ENCODE measurements at places on chromosomes 1 and 21.

DNA sequence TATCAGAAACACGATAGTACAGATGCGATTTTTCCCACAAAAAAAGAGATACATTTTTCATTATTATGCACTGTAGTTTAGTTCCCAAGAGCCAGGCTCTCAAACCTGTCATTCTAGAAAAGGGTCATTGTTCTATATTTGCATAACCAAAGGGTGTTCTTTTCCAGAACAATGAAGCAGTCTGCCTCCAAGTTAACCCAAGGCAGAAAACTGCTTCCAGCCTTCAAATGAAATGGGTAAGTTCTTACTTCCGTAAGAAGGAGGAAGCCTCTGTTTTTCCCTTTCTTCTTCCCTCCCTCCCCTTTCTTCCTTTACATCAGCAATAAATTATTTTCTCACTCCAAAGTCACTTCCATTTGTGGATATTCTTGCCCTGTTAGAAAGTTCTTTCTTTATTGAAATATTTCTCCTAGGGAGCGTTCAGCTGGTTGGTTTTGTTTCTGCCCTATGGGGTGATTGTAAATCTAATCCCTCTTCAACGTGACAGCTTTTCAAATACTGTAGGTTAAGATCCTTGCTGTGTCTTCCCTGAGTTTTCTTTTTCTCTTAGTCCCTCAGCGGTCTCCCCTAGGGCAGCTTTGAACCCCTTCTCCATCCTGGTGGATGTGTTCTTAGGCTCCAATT lies 77.3 kb upstream of the PTGFRN start:
- DNase-seq, result no peak
- H3K4me1 ChIP-seq, result peaks cover 14% of the 10 kb centered on the region
- H3K36me3 ChIP-seq, result no peaks in the 10 kb centered on the region
- H3K4me3 ChIP-seq, result no peak overlapping the region
- no peaks in the 10 kb centered on the region for H3K27me3 ChIP-seq
- H3K27ac ChIP-seq, result no peak overlapping the region

DNA sequence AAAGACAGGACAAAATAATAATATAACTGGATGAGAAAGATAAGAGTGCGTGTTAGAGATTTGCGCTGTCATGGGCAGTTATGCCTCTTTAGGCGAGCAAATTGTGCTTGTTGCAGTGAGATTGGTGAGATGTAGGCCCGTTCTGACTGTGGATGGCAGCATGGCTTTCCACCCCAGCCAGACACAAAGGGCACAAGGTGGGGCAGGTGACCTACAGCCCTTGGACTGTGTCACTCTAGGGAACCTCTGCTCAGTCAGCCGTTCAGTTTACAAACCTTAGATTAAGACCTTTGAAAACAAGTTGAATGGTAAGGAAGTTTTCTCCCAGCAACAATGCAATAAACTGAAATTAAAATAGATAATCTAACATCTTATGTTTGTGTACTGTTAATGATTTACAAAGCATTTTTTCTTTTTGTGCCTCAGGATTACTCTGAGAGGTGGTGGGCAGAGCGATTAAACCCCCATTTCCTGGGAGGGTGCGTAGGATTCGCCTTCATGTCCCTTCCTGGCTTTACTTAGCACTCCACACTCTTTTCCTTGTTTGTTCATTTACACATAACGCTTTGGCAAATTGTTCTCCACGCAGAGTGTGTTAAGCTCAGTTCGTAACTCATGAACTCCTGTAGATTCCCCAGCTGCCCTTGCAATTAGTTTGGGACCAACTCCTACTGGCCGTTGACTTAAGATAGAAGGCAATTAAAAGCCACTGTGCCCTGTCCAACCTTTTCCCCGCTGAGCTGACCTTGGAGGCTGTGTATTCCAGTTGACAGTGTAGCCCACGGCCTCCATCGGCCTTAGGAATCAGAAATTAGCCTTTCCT lies 58.1 kb upstream of the IGSF5 start:
- no peak overlapping the region for H3K4me3 ChIP-seq
- no peaks in the 10 kb centered on the region for H3K36me3 ChIP-seq
- no peak overlapping the region for H3K27ac ChIP-seq
- no peak for DNase-seq

- no peak for DNase-seq
- no peaks in the 10 kb centered on the region for H3K4me1 ChIP-seq
- H3K27me3 ChIP-seq, result no peaks in the 10 kb centered on the region
- H3K4me3 ChIP-seq, result no peak overlapping the region
These were observed 25.5 kb downstream of the CDC14A start for GRCh38 chr1:100377590-100378361.

GRCh38 chr1:86992861-86993260 lies 78.4 kb downstream of the HS2ST1 start:
- DNase-seq, result no peak
- no peaks in the 10 kb centered on the region for H3K27me3 ChIP-seq
- H3K36me3 ChIP-seq, result no peaks in the 10 kb centered on the region
- no peaks in the 10 kb centered on the region for H3K4me1 ChIP-seq
- H3K4me3 ChIP-seq, result no peak overlapping the region
- H3K27ac ChIP-seq, result no peak overlapping the region

DNA sequence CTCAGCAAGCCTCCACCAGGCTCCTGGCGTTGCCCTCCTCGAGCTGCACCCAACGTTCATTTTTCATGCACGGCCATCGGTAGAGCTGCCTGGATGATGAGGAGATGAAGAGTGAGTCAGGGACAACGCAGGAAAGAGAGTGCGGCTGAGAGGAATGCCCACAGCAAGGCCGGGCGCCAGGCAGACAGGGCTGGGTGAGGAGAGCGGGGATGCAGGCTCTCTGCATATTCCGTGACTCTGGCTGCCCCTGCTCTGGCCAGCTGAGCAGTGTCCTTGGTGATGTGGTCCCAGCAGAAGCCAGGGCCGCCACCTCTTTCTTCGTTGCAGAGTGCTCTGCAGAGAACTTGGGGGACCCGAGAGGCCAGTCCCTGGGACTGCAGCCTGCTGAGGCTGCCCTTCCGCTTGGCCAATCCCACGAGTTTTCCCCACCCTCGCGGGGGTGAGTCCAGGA lies 10.8 kb downstream of the UMODL1 start:
- no peaks in the 10 kb centered on the region for H3K36me3 ChIP-seq
- no peak for DNase-seq
- no peak overlapping the region for H3K27ac ChIP-seq
- no peaks in the 10 kb centered on the region for H3K27me3 ChIP-seq
- no peak overlapping the region for H3K4me3 ChIP-seq
- peaks cover 9% of the 10 kb centered on the region for H3K4me1 ChIP-seq

- H3K27ac ChIP-seq, result no peak overlapping the region
- no peak for DNase-seq
- H3K36me3 ChIP-seq, result no peaks in the 10 kb centered on the region
- H3K4me1 ChIP-seq, result no peaks in the 10 kb centered on the region
- H3K27me3 ChIP-seq, result no peaks in the 10 kb centered on the region
- H3K4me3 ChIP-seq, result no peak overlapping the region
These were observed 50.2 kb upstream of the VTCN1 start for GRCh38 chr1:117260761-117261423.

GRCh38 chr21:42476388-42477331 lies 19.4 kb downstream of the RSPH1 start:
- no peak overlapping the region for H3K27ac ChIP-seq
- H3K4me1 ChIP-seq, result no peaks in the 10 kb centered on the region
- no peak overlapping the region for H3K4me3 ChIP-seq
- DNase-seq, result no peak
- no peaks in the 10 kb centered on the region for H3K36me3 ChIP-seq
- H3K27me3 ChIP-seq, result peaks cover 2% of the 10 kb centered on the region

DNA sequence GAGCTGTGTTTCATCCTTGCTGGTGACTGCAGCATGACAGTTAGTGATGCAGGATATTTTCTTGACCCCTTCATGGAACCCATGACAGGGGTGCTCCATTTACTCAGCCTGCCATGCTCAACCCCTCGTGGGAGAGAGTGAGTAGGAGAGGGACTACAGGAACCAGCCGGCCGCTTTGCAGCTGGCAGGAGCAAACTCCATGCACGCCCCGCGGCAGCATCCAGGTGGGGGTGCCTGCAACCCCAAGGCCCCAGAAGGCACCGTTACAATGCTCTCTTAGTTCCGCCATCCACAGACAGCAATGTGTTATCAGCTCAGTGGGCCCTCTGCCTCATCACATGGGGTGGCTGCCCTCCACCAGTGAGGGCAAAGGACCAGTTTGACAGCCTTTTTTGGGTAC lies 135.1 kb downstream of the SLC35F3 start:
- no peak for DNase-seq
- H3K27ac ChIP-seq, result no peak overlapping the region
- H3K4me1 ChIP-seq, result no peaks in the 10 kb centered on the region
- no peaks in the 10 kb centered on the region for H3K27me3 ChIP-seq
- no peaks in the 10 kb centered on the region for H3K36me3 ChIP-seq
- no peak overlapping the region for H3K4me3 ChIP-seq

GRCh38 chr1:23720256-23720995 lies 22.8 kb upstream of the ELOA start:
- H3K4me1 ChIP-seq, result peaks cover 1% of the 10 kb centered on the region
- no peaks in the 10 kb centered on the region for H3K36me3 ChIP-seq
- no peaks in the 10 kb centered on the region for H3K27me3 ChIP-seq
- no peak overlapping the region for H3K4me3 ChIP-seq

DNA sequence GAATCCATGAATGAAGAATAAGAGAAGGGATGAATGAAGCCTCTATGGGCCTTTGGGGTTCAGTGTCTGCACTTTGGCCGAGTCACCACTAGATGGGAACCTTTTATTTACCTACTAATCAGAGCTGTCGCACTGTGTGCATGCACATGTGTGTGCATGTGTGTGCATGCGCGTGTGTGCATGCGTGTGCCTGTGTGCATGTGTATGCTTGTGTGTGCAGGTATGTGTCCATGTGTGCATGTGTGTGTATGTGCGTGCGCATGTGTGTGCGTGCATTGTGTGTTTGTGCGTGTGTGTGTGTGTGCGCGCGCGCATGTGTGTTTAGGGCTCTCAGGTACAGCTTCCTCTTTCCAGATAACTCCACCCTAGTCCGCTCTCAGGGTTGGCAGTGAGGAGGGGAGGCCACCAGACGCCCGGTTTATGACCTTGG lies 20.4 kb upstream of the UBXN10 start:
- H3K36me3 ChIP-seq, result no peaks in the 10 kb centered on the region
- H3K27me3 ChIP-seq, result no peaks in the 10 kb centered on the region
- H3K4me1 ChIP-seq, result peaks cover 2% of the 10 kb centered on the region
- no peak for DNase-seq
- no peak overlapping the region for H3K27ac ChIP-seq
- H3K4me3 ChIP-seq, result peak overlapping the region; percentile 69

- peaks cover 4% of the 10 kb centered on the region for H3K36me3 ChIP-seq
- no peak for DNase-seq
- H3K27ac ChIP-seq, result no peak overlapping the region
- H3K4me1 ChIP-seq, result no peaks in the 10 kb centered on the region
- H3K27me3 ChIP-seq, result no peaks in the 10 kb centered on the region
These were observed 30.1 kb downstream of the CAMK1G start for GRCh38 chr1:209613400-209614150.

DNA sequence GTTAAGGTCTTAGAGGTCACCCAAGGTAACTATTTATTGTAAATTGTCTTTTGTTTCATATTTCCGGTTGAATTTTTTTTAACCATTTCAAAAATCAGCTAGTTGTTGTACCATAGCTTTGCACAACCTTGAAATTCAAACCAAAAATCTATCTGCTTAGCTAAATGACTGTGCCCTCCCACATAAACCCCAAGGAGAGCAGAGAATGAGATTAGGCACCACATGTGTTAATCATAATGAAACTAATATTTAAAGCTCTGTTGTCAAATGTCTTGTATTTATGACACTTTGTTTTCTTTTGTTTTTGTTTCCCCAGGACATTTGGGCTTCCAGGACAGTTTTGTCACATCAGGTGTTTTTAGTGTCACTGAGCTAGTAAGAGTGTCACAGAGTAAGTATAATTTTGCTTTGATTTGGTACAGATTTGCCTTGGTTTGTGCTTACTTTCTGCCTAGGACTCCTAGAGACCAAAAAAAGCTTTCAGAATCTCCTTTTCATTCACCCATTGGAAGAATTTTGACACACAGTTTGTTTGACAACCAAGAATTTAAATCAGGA lies 249.9 kb downstream of the NFIA start:
- no peaks in the 10 kb centered on the region for H3K27me3 ChIP-seq
- H3K27ac ChIP-seq, result no peak overlapping the region
- DNase-seq, result no peak

GRCh38 chr1:14350197-14350596 lies 248.3 kb upstream of the KAZN start:
- H3K4me1 ChIP-seq, result peaks cover 2% of the 10 kb centered on the region
- no peaks in the 10 kb centered on the region for H3K27me3 ChIP-seq
- no peak for DNase-seq
- no peaks in the 10 kb centered on the region for H3K36me3 ChIP-seq

DNA sequence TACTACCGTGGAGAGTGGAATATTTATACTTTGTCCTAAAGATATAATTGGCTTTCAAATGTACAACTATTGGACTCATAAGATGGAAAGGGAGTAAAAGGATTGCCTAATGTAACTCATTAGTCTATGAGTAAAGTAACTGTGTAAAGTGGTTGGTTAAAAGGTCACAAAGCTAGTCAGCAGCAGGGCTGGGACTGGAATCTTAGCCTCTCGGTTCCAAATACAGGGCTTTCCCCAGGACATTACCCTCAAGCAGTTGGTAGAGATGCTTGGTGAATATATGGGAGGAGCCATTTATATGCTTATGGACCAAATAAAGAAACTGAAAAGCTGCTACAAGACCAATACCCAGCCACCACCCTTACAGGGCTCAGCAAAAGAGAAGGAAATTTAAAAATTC lies 283.7 kb downstream of the HLX start:
- no peak overlapping the region for H3K4me3 ChIP-seq
- H3K36me3 ChIP-seq, result no peaks in the 10 kb centered on the region
- no peak for DNase-seq
- H3K27me3 ChIP-seq, result no peaks in the 10 kb centered on the region
- H3K27ac ChIP-seq, result no peak overlapping the region

- H3K27me3 ChIP-seq, result peaks cover 7% of the 10 kb centered on the region
- H3K36me3 ChIP-seq, result no peaks in the 10 kb centered on the region
- H3K4me1 ChIP-seq, result peaks cover 5% of the 10 kb centered on the region
These were observed 1.0 kb downstream of the CDKN2C start for GRCh38 chr1:50970931-50971582.

DNA sequence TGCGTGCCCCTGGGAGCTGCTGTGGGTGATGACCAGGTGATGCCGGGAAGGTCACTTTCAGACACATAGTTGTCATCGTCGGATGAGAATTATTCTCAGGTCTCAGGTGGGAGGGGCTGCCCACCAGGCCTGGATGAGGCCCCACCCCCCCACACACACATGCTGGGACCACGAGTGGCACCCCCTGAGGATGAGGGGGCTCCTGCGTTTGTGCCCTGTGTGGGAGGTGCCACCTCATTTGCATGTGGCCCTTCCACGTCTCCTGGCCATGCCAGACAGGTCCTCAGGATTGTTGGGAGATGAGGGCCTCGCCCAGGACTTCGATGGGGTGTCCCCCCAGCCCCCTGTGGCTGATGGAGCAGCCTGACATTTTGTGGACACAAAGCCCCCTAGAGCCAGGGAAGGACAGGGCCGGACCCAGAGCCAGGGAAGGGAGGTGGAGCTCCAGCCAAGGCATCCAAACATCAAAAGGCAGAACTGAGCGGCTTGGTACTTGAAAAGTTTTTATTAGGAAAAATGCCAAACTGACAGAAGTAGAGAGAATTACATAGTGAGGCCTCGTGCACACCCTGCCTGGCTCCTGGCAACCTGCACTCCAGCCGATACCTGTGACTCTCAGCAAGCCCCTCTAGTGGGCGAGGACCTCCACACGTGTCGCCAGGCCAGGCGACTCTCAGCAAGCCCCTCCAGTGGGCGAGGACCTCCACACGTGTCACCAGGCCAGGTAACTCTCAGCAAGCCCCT lies 55.7 kb downstream of the PRKCZ start:
- peaks cover 5% of the 10 kb centered on the region for H3K4me1 ChIP-seq
- no peaks in the 10 kb centered on the region for H3K36me3 ChIP-seq
- no peak overlapping the region for H3K4me3 ChIP-seq

GRCh38 chr1:53616927-53617326 lies 122.0 kb downstream of the GLIS1 start:
- no peak overlapping the region for H3K4me3 ChIP-seq
- peaks cover 2% of the 10 kb centered on the region for H3K4me1 ChIP-seq
- H3K27ac ChIP-seq, result no peak overlapping the region
- DNase-seq, result no peak
